ENCODE measurements at places on chromosomes 7 and 10.
A peak's percentile ranks its signal among the peaks of the same experiment; 100 is the strongest.

DNA sequence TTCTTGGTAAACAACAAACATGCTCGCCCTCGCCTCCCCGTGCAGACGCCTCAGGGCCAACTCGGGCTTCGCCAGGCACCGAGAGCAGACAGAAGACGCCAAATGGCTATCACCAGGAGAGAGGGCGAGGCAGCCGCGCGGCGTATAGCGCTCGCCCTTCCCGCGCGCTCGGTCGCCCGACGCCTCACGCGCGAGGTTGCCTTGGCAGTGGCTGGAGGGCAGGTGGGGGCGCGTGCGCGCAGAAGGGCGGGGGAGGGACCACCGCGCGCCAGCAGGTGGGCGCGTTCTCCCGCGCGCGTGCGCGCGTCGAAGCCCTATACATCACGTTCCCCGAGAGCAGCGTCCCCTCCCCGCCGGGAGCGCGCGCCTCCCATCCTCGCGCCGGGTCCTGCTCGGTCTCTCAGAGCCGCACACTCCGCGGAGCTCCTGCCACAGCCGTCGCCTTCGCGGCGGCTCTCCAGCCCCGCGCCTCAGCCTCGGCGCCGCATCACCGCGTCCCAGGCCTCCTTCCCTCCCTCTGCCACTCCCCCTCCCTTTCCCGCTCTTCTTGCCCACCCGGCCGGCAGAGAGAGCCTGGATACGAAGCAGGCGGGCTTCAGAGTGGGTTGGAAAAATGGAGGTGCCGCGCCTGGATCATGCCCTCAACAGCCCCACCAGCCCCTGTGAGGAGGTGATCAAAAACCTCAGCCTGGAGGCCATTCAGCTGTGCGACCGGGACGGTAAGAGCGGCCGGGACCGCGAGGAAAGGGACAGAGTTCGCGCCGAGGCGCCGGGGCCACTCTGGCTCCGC, at the start of gene PHYHIPL:
PHYHIPL (plus strand) TSS at position 403 of the 790 bp plus-strand sequence; CDS start at position 614, 211 bp downstream.
- no peak for DNase-seq

DNA sequence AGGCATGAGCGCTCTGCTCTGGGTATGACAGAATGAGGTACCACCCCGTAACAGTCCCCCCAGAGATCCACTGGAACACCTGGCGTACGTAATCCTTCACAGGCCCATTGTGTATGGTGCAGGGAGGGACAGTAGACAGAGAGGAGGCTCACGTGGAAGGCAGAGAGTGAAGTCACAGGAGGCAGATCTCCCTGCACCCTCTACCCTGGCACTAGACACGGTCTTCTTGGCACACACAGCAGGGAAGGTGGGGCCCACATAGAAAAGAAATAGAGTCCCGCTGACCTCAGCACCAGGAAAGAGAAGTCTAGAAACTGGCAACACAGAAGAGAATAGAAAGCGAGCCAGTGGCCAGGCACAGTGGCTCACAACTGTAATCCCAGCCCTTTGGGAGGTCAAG, 51.9 kb downstream of the SLC29A4 start:
- no peak for DNase-seq

DNA sequence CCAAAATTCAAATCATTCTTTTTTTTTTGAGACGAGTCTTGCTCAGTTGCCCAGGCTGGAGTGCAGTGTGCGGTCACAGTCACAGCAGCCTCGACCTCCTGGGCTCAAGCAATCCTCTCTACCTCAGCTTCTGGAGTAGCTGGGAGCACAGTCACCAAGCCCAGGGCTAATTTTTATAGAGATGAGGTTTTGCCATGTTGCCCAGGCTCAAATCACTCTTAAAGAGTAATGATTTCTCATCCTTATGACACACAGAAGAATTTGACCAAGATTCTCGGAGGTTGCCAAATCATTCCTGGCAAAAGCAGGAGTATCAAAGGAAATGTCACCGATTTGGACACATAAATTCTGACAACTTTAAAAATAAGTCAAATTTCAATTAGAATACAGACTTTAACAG, 39.1 kb downstream of the SIRT1 start:
- DNase-seq: no peak

DNA sequence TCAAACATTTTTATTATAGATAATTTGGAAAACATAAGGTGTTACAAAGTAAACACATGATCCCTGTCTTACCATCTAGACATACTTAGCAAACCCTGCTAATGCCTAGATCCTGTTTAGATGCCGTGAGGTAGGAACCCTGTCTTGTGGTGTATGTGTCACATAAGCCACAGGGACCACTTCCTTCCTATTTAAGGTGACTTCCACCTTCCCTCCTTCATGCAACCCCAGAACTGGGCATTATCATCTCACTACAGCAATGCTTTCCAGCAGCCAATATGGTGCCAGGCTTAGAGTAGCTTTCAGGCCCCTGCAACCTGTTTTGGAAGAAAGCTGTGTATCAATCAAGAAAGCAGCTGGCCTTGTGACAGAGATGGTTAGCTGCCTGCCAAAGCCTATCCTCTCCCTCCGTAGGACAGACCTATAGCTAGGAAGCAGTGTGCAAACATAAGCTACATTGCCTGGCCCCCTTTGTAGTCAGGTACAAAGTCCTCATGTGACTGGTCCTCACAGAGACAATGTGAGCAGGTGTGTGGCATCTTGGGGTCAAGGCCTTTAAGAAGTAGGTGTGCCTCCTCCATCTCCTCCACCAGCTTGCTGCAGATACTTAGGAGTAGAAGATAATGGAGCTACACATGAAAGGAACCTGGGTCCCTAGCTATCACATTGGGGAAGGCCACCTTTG, 146.8 kb downstream of the SPAG6 start:
- peak; percentile 24 for DNase-seq

GRCh38 chr7:143205560-143206293, 16.1 kb upstream of the TAS2R40 start:
- no peak for DNase-seq

DNA sequence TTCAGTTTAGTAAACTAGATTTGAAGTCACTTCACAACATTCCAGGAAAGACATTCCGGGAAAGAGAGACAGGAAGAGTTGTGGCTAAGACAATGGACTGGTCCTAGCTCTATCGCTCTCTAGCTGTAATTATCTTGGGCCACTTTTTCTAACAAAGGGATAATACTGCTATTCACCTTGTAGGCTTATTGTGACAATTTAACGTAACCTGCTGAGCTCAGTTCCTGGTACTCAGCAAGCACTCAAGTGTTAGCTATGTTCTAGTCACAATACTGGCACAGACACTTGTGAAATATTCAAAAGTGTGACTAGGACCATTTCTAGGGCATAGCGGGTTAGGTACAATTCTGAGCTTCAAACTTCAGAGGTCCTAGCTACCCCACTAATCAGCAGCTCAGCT, 12.0 kb upstream of the NRCAM start:
- DNase-seq: no peak

DNA sequence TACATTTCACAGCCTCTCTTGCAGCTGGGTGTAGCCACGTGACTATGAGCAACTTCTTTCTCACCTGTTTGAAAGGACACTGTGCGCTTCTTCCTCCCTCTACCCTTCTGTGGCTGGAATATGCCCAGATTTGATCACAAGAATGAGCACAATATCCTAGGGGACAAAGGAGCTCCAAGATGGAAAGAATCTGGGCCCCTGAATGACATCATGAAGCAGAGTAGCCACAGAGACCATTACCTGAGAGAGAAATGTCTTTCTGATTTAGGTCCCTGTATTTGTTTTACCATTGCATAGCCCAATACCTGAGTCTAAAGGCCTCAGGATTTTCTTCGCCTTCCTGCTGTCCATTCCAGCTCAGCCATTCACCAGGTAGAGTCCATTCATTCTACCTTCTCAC, 15.4 kb downstream of the ZNF503 start:
- no peak for DNase-seq

DNA sequence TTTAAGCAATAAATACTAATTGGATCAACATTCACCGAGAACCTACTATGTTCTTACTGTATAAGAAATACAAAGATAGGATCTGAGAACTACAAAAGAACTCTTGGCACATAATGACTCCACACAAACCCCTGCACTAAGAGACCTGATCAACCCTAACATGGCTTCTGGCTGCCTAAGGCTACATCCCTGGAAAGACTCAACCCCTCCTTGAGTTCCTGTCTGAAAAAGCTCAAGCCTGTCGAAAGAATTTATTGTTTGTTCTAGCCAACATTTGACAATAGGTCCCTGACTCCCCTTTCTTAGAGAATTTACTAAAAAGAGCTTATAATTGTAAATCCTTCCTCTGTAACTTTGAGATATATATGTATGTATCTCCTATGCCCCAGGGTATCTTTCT, 125.3 kb upstream of the SGCE start:
- DNase-seq: no peak

DNA sequence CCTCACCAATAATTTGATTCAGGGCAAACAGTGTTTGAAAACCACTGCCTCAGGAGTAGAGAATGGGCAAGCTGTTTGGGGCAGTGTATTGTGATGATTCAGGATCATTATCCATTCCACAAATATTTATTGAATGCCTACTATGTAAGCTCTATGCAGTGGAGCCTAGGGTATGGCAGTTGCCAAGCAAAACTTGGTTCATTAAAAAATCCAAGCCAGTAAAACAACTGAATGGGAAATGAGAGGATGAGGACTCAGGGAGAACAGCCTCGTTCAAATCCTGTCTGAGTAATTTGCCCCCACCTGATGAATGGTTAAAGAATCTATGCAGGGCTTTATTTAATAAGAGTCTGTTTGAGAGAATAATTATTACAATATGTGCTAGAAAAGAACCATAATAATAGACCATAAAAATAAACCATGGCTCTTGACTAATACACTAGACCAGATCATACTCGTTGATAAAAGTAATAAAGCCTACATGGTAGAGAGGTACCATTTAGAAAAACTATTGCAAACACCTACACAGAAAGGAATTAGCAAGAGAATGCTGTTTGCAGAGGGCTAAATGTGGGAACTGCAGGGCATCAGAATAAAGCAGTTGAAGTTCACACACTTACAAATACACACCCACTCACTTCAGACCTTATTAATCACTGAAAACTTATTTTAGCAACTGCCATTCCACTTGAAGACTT, 71.7 kb downstream of the CREB5 start:
- no peak for DNase-seq

GRCh38 chr7:127485482-127485881, 93.0 kb upstream of the ZNF800 start:
- no peak for DNase-seq

DNA sequence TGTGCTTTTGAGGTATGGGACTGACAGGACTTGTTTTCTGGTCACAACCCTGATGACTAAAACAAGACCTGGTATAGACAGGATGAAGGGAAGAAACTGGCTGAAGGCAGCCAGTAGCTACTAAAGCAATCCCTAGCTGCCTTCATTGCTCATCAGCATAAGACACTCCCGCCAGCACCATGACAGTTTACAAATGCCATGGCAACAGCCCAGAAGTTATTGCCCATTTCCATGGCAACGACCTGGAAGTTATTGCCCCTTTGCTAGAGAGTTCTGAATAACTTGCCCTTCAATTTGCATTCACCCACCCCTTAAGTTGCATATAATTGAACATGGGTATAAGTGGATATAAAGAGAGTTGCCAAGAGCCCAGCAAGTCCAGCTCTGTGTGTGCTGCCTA, 169.6 kb upstream of the FAM171A1 start:
- no peak for DNase-seq

DNA sequence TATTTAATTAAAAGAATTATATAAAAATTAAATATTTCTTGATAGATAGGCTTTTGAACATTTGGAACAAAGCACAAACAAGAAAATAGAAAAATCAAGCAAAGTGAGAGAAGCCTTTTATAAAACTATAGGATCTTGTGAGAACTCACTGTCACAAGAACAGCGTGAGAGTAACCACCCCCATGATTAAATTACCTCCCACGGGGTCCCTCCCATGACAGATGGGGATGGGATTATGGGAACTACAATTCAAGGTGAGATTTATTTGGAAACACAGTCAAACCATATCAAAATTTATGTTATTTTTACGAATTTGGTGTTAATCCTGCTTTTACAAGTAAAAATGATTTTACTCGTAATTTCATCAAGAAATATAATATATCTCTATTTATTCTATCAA, 1136.1 kb upstream of the POT1 start:
- DNase-seq: no peak

GRCh38 chr7:15305002-15305600, 256.7 kb downstream of the AGMO start:
- DNase-seq: no peak

- no peak for DNase-seq
Observed at GRCh38 chr7:140923358-140924006, 1.2 kb downstream of the BRAF start.

DNA sequence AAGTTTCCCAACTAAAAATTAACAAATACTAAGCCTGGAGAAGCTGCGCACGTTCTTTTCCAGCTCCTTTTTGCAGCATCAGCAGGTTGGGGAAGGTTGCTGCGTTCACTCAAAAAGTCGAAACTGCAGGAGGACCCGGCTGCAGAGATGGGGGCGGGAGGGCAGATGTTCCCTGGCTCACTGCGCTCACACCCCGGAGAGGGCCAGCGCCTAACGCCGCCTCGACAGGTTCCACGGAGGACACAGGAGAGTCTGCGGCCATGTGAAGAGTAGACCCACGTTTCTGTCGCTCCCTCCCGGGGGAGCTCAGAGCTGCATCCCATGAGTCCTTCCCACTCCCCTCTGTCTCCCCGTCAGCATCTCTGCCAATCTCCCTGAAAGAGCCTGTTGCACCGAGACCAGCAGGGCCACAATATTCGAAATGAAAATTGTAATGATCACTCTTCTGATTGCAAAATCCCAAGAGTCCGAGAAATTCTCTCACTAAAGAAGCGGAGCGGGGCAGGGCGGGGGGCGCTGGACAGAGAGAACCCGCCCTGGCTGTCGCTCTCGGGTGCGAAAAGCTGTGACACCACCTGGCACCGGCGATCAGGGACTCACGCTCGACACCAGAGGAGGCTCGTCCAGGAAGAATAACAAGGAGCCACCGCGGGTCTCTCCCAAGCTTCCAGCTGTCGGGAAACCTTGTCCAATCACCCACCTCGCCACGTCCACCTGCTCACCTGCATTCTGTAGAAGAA, 131.5 kb upstream of the PFKP start:
- no peak for DNase-seq

- no peak for DNase-seq
Observed at GRCh38 chr10:5547681-5547930, 22.8 kb downstream of the CALML3 start.

DNA sequence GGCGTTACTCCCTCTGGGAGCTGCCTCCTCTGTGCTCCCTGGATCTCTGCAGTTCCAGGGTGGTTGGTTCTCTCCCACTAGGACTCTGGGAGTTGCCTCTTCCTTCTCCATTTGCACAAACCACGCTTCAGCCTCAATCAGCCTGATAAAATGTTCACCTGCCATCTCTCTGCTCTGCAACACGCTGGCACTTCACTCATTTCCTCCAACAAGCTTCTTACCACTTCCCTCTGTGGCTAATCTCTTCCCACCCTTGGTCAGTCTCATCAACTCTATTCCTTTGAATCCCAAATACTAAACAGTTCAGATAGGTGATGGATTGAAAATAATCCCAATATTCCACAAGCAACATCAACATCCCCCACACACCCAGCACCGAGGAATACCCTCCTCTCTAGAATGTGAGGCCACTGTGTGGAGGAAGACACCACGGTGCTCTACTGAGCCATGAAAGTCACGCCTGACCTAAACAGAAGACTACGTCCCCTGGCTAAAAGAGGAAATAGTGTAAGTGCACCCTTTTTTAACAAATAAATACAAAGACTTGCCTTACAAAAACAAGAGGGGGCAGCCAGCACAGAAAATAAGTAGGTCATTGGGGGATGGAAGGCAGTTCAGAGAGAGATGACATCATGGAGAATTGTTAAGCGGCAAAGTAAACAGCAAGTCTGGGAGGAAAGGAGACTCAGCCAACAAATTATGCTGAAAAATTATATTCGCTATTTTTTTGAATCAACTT, 1.9 kb upstream of the FAM170B start:
- no peak for DNase-seq

Data from effector memory CD8-positive, alpha-beta T cell (primary cell).